Stimulated activated CD8-positive, alpha-beta memory T cell treated with anti-CD3 and anti-CD28 coated beads, Interleukin-12 subunit alpha, Interleukin-12 subunit beta, amount 100 ng/mL, for 1 hour (primary cell): ENCODE measurements at places on chromosomes 3 and 15.

- DNase-seq: no peak
Observed at GRCh38 chr15:90988296-90988695, 6.0 kb downstream of the PRC1 start.

DNA sequence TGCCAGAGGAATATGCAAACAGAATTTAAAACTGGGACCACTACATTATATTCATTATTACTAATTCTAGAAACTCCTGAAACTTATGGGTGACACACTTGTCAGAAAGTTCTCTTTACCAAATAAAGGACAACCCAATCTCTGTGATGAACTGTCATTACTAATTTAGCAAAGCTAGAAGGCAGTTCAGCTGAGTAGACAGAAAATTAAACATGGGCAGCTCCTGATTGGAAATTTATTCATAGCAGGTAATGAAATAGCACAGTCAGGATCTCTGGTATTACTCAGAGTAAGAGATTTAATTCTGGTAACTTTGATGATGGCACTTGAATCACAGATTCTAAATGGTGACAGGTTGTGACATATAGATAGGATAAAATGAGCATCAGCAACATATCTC, 123.0 kb downstream of the GBE1 start:
- no peak for DNase-seq

DNA sequence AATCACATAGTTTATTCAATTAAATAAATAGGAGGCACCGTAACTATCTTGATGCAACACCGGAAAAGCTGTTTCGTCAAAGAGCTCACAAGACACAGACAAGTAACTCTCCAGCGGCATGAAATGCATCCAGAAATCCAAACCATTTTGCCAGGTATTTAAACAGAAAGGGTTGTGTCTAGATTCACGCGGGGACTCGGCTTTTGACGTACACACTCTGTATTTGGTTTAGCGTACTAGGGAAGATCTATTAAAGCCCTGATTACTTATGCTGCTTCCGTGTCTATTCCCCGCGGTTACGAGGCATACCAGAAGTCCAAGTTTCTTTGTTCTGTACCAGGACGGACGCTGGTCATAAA, 718 bp downstream of the BNIP2 start:
- DNase-seq: peak; percentile 2

DNA sequence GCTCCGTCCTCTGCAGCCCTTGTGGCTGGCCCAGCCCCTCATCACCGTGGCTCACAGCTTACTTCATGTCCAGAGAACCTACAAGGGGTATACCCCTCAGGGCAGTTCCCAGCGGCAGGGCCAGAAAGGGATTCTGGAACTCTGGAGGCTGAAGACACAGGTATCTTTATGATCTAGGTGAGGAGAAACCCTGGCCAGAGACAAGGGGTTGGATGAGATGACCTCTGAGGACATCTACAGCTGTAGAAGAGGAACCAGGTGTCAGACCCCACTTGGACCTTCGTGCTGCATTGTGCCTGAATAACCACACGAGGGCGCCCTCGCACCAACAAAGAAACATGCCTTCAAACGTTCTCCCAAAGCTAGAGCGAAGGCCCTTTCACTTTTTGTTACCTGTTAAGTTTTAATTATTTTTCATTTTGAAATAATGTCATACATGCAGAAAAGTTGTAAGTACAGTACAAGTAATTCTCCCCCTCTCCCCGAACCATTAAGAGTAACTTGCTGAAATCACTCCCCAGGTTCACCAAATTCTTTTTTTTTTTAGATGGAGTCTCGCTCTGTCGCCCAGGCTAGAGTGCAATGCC, 118.7 kb upstream of the SMAD3 start:
- DNase-seq: peak; percentile 70

GRCh38 chr3:9036404-9037131, 73.3 kb upstream of the RAD18 start:
- no peak for DNase-seq
